Chondrocyte (in vitro differentiated cells): ENCODE measurements at places on chromosomes 2 and 18. TPM values are rescaled to one million over a fixed set of nuclear protein-coding genes. Genes with fewer than 3 reads are reported as not detected.

HOXD13 gene
- not detected in 3 replicates for total RNA-seq

CHRNG gene
- not detected in 3 replicates for total RNA-seq

TUBA4B gene
- total RNA-seq = not detected in 3 replicates

ESCO1 gene
- 11.6 to 15.2 TPM (median 12.0 TPM) in 3 replicates for total RNA-seq

ASAP2 gene
- total RNA-seq = 60.7 to 73.2 TPM (median 61.5 TPM) in 3 replicates

MROH2A gene
- not detected in 3 replicates for total RNA-seq

KIF1A gene
- 15.2 to 63.5 TPM (median 60.0 TPM) in 3 replicates for total RNA-seq

DNA sequence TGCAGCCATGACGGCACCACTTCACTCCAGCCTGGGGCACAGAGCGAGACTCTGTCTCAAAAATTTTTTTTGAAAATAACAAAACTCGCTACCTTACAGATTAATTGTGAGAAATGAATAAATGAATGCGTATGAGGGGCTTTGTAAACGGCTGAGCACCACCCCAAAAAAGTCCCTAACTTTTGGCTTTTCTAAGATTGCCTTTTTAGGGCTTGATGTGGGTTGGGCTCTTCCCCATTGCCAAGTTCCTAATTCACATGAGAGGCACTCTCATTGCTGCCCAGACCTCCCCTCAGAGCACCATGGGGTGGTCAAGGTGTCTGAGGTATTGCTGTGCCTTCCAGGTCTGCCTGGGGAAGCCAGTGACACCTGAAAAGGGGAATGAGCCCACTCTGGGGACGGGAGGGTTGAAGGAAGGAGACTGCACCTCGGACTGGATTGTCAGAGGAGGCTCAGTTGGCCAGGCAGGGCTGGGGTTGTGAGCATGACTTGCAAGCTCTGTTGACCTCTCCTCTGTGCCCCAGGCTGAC, 186.4 kb downstream of the PRKCE start:
- no peak for DNase-seq

- no peak for DNase-seq
Measured at GRCh38 chr2:239495175-239495574, 94.4 kb upstream of the HDAC4 start.

DNA sequence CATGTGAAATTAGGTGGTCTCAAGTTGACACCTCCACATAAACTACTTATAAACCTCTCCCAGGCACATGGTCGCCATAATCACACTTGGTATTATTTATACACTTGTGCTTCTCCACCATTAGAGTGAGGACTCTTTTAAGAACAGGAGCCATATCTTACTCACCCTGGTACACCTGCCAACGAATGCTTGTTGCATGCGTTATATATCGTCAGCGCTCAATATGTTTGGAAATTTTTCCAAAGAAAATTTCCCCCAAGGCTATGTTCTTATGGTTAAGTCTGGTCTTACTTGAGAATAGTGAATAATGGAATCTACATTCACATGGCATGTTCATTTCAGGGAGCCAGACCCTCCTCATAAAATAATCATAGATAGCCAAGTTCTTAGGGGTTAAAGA, 271.7 kb downstream of the BCL11A start:
- no peak for DNase-seq

DNA sequence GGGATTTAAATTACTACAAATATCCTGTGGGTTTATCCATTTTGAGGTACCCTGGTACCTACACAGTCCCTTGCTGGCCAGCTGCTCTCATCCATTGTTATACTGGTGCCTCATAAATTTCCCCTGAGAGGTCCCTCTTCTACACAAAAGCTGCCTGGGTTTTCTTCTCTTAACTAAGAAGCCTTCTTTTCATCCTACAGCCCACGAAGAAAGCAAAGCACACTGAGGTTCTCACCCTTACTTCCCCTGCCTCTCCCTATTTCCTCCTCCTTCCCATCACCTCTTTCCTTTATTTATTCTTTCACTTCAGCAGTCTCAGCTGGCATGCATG, 154.9 kb downstream of the CSRNP3 start:
- DNase-seq = no peak

- DNase-seq = no peak
Measured at GRCh38 chr2:122755281-122755780, 999.9 kb downstream of the TSN start.

- no peak for DNase-seq
Measured at GRCh38 chr2:65071499-65072180, 15.4 kb downstream of the CEP68 start.

- DNase-seq = no peak
Measured at GRCh38 chr2:234414596-234414995, 82.3 kb downstream of the ARL4C start.

DNA sequence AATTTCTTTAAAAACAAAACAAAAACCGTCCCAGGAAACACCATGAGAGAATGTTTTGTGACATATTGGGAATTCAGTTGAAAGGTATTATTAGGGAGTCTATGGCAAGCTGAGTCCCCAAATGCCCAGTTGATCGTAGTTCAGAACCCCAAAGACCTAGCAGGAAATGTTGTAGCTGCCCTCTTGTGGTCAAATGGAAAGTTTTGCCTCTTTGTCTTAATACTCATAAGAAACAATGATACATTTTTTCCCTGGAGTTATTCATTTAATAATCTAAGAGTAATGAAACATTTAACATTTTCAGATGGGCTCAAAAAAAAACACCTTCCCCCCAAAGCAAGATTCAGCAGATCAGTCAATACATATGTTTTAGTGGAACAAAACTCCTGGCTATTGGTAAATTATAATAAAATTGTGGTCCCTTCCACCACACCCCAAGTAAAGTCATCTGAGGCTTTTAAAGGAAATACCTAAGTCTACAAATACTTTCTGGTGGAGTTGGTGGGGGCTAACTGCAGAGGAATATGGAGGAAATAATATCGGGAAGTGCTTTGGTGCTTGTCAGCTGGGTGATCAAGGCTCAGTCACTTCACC, 37.8 kb upstream of the EFEMP1 start:
- no peak for DNase-seq

DNA sequence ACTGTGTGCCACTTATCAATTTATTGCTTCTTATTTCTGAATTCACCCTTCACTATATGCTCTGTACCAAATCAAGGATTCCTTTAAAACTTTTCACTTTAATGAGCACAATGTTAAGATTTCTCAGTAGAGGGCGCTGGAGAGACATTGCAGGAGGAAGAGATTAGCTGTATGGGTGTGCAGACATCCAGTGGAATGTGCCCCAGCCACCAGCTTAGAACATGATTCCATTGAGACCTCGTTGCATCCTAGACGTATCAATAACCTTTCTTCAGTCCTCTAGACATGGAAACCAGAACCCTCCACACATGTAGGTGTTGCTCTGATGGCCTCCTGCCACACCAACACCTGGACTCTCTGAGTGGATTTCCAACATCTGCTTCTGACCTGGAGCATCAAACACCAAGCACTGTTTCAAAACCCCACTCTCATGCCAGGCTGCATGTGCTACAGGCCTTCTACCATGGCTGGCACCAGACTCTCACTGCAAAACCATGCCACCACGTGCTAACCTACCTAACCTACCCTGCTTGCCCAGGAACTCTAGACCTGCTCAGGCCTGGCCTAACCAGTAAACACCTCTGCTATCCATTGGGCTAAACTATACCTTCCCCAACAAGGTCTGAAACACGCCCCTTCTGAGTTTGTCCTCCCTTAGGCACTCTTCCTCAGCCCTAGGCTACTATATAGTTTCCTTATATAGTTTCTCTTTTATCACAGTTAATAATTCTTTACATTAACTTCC, 633.2 kb upstream of the PKDCC start:
- DNase-seq = no peak

- no peak for DNase-seq
Measured at GRCh38 chr2:201126308-201127151, 10.6 kb downstream of the CFLAR start.

DNA sequence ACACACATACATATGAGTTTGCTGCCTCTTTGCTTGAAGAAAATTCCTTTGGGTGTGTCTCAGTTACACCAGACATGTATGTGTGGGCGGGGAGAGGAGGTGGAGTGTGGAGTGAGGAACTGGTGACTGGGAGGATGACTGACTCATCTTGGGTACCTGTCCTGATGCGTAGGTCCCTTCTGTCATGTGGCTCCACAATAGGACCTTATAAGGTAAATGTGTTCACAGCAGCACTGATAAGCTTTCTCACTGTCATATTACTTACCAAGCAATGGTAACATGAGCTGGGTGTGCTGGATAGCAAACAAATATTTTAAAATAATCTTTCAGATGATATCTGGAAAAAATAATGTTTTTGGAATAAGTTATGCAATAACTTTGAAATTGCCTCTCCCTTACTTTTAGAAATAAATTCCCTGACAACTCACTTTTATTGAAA, 45.1 kb downstream of the SLC9A2 start:
- no peak for DNase-seq

DNA sequence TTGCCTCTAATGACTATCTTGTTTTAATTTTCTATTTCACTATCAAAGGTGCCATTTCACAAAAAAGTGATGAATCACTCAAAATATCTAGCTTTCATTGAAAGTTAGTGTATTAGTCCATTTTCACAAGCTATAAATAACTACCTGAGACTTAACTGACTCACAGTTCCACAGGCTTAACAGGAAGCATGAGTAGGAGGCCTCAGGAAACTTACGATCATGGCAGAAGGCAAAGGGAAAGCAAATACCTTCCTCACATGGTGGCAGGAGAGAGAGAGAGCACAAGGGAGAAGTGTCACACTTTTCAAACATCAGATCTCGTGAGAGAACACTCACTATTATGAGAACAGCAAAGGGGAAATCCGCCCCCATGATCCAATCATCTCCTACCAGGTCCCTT, 1220.4 kb upstream of the ZEB2 start:
- no peak for DNase-seq

GRCh38 chr18:61859113-61859512, 33.7 kb downstream of the RNF152 start:
- DNase-seq = no peak

GRCh38 chr18:44265437-44265836, 415.3 kb upstream of the SETBP1 start:
- DNase-seq = no peak

- no peak for DNase-seq
Measured at GRCh38 chr2:56040834-56041233, 117.3 kb upstream of the EFEMP1 start.

DNA sequence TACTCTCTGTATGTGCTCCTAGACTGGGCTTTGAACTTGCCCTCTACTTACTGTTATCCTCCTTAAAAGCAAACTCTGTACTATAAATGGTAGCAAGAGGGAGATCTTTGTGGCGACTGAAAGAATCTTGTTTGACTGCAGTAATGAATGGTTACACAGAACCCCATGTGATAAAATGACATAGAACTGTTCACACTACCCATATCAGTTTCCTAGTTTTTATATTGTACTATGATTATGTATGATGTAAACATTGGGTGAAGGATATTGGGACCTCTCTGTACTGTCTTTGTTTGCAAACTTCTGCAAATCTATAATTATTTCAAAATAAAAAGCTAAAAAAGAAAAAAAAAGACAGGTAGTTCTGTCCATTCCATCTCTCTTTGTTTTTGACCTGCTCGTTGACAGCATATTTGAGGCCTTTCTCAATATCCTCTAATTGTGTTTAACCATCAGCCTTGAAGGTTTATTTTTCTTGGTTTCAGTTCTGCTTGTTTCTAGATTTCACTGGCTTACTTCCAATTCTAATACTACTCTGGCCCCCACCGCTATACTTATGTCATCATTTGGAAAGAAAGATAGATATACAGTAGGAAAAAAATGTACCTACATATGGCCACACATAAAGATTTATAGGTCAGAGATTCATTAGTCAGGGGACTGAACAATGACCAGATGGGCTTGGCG, 79.2 kb upstream of the MYO3B start:
- DNase-seq = no peak
